ENCODE measurements at places on chromosomes 2 and 18. TPM values are rescaled to one million over a fixed set of nuclear protein-coding genes. Genes with fewer than 3 reads are reported as not detected.

GMCL1 gene
- total RNA-seq = 12.8 TPM

EML6 gene
- total RNA-seq = 0.04 TPM

LCT gene
- total RNA-seq = 0.04 TPM

LYG2 gene
- not detected for total RNA-seq

CHRND gene
- total RNA-seq = not detected

HOXD13 gene
- total RNA-seq = not detected

RBFA gene
- 46.2 TPM for total RNA-seq

OR6B2 gene
- total RNA-seq = not detected

RAD51AP2 gene
- 0.04 TPM for total RNA-seq

CGREF1 gene
- total RNA-seq = 1.1 TPM

UGT1A10 gene
- total RNA-seq = not detected

CYP27C1 gene
- 3.4 TPM for total RNA-seq

TXNDC2 gene
- total RNA-seq = 0.34 TPM
